ENCODE measurements at places on chromosomes 7 and 10.

- DNase-seq: no peak
Observed at GRCh38 chr10:125624800-125625199, 58.2 kb downstream of the TEX36 start.

GRCh38 chr10:97117372-97117771, 68.4 kb downstream of the SLIT1 start:
- DNase-seq: no peak

DNA sequence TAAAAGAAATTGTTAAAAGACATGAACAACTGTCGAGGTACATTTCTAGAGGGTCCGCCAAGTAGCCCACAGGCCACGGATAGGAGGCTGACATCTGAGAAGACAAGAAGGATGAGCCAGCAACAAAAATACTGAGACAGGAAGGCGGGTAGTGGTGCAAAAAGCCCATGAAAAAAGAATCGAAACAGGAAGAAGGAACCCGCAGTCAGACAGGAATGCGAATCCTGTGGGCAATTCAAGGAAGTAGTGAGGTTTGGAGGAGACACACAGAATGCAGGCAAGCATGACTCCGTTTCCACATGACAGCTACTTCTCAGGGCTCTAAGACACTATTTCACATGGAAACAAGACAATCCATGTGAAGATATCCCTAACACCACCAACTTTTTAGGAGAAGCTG, 125.2 kb downstream of the DOCK4 start:
- DNase-seq: no peak

- no peak for DNase-seq
Observed at GRCh38 chr7:36119005-36119706, 33.9 kb upstream of the EEPD1 start.

- no peak for DNase-seq
Observed at GRCh38 chr7:7948232-7948631, 20.4 kb upstream of the GLCCI1 start.

DNA sequence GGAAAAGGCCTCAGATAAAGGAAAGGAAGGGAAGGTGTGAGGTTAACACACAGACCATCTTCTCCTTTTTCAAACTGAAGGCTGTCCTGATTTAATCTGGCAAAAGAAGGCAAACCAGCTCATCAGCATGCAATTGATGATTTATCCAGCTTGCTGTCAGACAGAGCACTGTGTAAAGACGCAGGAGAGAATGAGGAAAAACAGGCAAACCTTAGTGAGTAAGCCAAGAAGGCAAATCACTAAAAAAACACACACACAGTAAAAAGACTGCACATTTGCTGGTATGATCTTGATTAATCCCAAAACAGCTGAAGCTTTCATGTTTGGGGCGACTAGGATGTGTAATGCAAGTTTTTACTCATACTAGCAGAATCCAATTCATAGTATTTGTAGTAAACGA, 65.8 kb upstream of the SKAP2 start:
- DNase-seq: no peak

- DNase-seq: no peak
Observed at GRCh38 chr10:48623607-48624132, 18.8 kb upstream of the ARHGAP22 start.

All from head of caudate nucleus (tissue), 42 donors.